ENCODE measurements at places on chromosomes 16 and 17.

DNA sequence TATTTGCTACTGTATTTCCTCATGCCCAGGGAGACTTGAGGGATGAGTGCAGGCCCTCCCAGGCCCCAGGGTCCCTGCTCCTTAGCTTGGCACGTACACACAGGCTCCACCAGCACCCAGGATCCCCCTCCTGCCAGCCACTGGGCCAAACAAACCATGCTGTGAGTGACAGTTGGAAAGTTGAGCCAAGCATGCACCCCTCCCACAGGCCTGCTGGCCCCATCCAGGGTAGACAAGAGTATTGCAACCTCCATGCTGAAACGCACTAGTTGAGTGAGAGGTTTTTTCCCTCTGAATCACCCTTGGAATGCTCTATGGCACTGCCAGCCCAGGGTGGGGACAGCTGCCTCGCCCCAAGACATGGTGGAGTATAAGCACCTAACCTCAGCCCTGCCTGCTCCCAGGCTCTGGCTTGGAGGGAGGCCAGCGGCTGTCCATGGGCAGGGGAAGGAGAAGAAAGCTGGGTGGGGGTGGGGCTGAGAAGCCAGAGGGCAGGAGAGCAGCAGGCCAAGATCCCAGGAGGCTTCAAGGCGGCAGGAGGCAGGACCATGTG, 49.6 kb downstream of the PITPNM3 start:
- DNase-seq, result no peak

DNA sequence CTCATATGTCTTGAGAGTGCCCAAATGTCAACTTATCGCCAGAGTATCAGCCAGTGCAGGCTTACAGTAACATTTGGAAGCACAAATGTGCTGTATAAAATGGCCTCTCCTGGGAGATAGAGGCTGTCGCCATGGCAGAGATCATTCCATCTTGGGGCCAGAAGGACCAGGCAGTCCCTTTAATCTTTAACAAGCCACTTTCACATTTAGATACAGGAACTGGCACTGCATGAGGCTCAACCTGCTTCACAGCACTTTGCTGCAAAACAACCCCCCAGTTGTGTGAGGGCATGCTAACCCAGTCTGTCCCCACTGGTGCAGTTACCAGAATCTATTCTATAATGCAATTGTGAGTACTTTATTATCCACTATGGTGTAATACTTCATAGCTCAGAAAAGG, 4.7 kb upstream of the RFFL start:
- DNase-seq, result no peak

DNA sequence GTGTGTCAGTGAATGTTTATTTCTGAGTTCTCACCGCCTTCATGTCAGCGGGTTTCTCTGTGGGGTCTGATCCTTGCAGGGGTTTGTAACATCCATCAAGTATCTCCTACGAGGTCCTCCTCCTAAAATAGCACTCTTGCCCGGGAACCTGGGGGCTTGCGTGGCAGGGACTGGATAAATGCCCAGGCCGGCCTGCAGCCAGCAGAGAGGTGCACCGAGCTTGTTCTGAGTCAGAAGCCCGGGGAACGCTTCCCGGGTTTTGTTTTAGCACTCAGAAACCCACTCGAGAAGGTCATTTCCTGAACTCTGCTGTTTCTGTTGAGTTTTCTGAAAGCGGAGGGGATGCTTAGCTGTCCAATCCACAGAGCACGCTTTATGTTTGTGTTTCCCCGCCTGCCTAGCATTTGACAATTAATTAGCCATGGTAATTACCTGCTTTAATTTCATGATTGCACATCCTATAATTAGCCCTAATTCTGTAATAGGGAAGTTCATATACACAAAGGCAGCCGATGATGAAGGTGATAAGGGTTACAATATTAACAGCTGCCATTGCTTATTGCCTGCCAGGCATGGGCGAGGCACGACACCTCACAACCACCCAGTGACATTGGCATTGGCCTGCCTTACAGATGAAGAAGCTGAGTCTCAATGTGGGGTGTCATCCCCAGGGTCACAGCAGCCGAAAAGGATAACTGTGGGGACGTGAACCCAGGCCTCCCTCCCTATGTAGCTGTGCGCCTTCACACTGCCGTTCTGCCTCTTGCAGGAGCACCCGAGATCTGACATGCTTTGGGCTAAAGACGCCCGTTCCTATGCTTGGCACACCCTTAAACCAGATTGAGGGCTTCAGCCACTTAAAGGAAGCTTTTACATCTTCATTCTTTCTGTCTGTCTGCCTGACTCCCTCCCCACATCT, 333.1 kb downstream of the CPPED1 start:
- DNase-seq, result no peak

DNA sequence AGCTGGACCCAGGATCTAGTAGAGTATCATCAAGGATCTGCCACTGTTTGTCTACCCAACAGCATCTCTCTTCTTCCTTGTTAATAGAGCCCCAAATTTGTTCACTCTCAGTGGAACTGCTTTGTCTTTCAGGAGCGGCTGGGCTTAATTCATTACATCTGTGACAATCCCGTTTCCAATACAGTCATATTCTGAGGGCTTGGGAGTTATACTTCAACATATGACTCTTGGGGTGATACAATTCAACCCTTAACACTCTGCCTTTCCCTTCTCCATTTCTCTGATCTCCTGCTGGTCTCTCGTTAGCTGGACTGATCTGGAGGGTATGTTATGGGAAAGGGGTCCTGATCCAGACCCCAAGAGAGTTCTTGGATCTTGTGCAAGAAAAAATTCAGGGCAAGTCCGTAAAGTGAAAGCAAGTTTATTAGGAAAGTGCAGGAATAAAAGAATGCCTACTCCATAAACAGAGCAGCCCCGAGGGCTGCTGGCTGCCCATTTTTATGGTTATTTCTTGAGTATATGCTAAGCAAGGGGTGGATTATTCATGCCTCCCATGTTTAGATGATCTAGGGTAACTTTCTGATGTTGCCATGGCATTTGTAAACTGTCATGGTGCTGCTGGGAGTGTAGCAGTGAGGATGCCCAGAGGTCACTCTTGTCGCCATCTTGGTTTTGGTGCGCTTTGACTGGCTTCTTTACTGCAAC, 42.4 kb downstream of the IQCK start:
- DNase-seq, result no peak

GRCh38 chr17:61334673-61335072, 65.0 kb upstream of the TBX2 start:
- DNase-seq, result no peak

GRCh38 chr17:67632141-67632540, 85.6 kb upstream of the NOL11 start:
- no peak for DNase-seq

DNA sequence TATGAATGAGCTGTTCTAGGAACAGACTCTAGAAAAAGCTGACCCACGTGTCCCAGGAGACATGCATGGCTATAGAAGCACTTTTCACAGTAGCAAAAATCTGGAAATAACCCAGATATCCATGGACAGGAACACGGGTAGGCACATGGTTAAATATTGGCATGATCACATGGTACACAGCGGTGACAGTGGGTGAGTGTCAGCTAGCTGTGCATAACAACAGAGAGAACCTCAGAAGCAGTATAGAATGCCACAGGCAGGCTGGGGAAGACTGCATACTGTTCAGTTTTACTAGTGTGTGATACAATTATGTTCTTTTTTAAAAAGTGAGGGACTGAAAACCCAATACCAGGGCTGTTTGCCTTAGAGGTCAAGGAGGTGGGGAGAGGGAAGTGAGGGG, 31.4 kb downstream of the EPN2 start:
- no peak for DNase-seq

- DNase-seq, result no peak
These were observed 126.1 kb upstream of the PLCG2 start for GRCh38 chr16:81652798-81653505.

DNA sequence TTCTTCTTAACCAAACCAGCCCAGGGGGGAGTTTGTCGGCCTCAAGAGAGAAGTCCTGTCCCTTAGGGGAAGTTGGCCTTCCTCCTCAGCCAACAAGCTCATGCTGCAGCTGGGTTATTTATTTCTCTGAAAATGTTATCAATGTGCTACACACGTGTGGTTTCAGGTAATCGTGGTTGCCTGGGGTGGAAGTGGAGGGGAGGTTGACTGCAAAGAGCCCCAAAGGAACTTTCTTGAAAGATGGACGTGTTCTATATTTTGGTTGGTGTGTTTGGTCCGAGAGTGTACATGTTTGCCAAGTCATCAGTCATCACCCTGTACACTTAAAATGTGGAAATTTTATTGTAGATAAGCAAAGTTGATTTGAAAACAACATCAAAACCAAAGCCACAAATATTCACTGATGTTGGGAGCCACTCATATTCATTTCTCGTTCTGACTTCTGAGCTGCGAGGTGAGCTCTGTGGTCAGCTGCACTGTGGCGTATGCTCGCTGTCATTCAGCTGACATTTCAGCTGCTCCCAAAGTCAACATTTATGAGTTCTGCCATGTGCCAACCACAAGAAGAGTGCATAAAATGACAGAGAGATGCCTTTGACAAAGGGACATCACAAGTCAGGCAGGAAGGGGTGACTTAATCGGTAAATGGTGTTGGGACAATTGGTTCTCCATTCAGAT, 26.5 kb upstream of the ADGRG1 start:
- no peak for DNase-seq

DNA sequence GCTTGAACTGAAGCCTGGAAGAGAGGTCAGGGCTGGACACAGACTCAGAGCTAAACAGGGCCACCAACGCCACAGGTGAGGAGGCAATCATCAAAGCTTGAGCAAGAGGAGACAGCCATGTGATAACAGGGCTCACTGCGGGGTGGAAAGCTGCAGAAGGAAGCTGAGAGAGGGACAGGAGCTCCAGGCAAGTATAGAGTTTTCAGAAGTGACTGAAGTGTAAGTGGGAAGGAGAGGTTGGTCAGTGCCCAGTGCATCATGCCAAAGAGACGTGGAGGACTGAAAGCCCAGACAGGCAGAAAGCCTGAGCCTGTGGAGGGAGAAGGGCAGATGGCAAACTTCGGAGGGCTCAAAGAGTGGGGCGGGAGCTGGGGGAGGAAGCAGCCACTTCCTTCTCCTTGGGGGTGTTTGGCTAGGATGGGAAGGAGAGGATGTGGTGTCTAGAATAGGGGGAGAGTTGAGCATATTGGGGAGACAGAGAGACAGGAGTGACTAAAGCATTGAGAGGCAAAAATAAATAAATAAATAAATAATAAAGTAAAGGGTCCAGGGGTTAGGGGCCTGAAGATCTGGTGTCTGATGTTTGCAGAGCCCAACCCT, 2.6 kb downstream of the KIFC3 start:
- DNase-seq, result no peak

GRCh38 chr17:76566988-76567431, 18.6 kb downstream of the ST6GALNAC2 start:
- DNase-seq, result no peak

DNA sequence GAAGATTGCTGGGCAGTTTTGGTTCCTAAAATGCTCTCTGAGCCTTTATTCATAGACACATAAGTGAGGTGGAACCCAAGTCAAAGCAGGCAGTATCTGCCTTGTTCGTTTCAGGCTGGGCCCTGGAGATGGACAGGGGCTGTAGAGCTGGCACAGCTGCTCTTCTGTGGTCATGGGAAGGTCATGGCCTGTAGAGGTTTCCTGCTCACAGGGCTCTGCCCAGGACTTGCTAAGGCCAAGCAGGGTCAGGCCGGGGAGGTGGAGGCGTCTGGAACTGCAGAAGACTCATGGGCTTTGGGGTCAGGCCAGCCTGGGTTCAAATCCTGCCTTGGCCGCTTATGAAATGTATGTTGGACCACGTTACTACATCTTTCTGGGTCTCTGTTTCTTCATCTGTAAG, 50.2 kb downstream of the IRX5 start:
- no peak for DNase-seq

- DNase-seq, result no peak
These were observed 10.7 kb downstream of the CACNA1H start for GRCh38 chr16:1163567-1164055.

- no peak for DNase-seq
These were observed at the start of gene CCL15 for GRCh38 chr17:36001110-36001771. Gene CCL15, minus strand, starts transcription at chr17:36001553. Its CDS starts 61 bp downstream, at chr17:36001492.

GRCh38 chr16:19432429-19432828, 14.7 kb downstream of the TMC5 start:
- no peak for DNase-seq

DNA sequence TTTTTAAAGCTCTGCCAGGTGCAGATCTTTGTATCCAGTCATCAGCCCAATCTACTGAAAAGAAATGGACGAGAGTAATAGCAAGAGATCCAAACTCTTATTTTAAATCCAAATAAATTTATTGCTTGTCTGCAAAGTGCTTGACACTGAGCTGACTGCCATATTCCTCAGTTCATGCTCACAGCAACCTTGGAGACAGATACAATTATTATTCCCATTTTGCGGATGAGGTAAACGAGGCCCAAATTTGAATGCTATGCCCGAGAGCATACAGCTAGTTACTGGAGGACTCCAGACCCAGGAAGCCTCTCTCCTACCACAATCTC, 620 bp downstream of the NOB1 start:
- no peak for DNase-seq

GRCh38 chr17:48213797-48214196, 106.2 kb downstream of the SNX11 start:
- DNase-seq, result no peak

- no peak for DNase-seq
These were observed 13.0 kb downstream of the LCMT1 start for GRCh38 chr16:25124503-25124902.

DNA sequence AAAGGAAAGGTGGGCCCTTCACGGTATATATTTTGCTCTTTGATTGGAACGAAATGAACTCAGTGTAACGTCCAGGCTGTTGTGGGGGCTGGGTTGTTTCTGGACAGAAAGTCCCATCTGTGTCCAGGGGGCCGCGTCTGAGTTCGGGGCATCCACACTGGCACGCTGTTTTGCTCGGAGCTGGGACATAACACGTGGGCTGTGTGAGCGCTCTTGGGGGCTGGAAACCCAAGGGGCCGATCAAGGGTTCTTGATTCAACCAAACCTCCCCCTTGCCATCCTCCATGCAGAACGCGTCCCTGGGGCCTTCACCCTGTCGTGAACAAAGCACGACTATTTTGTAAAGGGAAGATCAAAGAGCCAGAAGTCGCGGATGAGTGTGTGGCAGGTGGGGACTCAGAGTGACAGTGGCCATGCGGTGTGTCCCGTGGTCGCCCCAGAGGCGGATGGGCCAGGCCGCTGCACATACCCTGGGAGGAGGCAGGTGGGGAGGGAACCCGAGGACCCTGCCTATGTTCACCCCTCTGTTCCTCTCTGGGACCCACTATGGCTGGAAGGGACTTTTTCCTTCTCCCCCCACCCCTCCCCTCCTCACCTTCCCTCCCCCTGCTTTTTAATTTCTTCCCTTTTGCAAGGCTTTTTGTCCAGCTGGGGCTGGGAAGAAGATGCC, 387.2 kb downstream of the SEC14L1 start:
- DNase-seq, result no peak

DNA sequence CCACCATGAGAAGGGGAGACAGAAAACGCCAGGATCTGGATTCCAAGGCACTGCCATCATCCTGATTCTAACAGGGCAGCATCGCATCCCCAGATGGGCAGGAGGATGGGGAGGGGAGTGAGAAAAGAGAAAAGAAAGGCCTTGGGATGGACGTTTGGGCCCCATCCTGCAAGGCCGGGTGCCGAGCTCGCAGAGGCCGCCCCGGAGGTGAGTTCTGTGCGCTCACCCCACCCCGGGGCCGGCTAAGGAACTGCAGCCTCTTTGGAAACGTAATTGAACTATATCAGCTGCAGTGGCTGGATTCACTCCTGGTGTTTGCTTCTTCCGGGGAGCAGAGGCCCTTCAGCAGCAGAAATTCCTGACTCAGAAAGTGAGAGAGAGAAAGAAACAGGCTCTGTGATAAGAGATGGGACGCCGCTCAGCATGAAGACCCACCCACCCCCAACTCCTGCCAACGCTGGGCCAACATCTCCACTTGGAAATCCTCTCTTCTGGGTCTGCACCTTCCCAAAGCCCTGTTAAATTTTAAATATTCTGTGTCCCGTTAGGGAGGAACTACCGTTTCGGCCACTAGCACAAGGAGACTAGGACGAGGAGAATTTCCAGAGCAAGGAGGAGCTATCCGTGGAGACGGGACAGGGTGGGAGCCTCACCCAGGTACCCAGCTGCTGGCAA, 8.5 kb upstream of the SSTR2 start:
- DNase-seq, result peak; percentile 77
